ENCODE measurements at places on chromosomes 6 and 20.
A peak's percentile ranks its signal among the peaks of the same experiment; 100 is the strongest.

GRCh38 chr20:19114410-19114809, 98.0 kb upstream of the SLC24A3 start:
- DNase-seq, result no peak

- DNase-seq, result no peak
Observed at GRCh38 chr6:44386929-44387345, 569 bp upstream of the CDC5L start.

DNA sequence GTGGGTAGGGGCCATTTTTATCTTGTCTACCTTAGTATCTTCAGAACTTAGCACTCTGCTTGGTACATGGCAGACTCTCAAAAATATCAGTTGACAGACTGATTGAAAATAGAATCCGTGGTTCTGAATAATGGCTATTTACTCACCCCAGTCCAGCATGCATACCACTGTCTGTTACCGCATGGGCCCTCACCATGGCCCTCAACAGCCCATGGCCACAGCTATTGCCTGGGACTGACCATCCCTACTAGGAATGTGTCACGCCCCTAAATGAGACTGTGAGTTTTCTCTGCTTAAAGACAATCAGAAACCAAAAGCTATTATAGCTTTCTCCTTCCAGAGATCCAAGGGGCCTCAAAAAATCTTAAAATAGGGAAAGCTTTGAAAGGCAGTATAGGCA, 207.7 kb downstream of the ATXN1 start:
- no peak for DNase-seq

- peak; percentile 19 for DNase-seq
Observed at GRCh38 chr6:4777394-4777935, 1.3 kb downstream of the CDYL start.

GRCh38 chr6:144415014-144415413, 129.9 kb downstream of the UTRN start:
- DNase-seq, result peak; percentile 5

DNA sequence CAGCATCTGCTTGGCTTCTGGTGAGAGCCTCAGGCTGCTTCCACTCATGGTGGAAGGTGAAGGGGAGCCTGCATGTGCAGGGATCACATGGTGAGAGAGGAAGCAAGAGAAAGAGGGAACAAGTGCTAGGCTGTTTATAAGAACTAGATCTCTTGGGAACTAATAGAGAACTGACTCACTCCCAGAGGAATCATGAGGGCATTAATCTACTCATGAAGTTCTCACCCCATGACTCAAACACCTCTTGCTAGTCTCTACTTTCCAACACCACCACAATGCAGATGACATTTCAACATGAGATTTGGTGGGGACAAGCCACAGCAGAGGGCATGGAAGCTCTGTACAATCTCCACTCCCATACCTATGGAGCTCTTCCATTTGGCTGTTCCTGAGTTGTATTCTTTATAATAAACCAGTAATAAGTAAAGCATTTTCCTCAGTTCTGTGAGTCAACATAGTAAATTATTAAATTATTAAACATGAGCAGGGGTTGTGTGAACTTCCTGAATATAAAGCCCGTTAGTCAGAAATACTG, 524.1 kb upstream of the NRSN1 start:
- no peak for DNase-seq

DNA sequence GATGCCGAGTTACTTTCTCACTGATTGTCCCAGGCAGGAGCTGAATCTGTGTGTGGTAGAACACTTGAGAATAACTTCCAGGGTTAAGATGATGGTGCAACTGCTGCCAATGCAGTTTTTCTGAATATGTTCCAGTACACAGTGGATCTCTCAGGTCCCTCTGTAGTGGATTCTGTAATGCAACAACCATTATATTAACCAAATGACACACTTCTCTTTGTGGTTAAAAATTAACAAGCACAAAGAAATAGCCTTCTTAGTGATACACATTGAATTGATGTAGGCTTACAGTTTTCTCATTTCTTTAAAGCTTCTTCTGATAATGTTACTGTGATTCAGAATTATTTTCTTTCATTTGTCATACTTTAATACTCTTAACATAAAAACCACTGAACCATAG, 383.8 kb downstream of the ADGRB3 start:
- no peak for DNase-seq

DNA sequence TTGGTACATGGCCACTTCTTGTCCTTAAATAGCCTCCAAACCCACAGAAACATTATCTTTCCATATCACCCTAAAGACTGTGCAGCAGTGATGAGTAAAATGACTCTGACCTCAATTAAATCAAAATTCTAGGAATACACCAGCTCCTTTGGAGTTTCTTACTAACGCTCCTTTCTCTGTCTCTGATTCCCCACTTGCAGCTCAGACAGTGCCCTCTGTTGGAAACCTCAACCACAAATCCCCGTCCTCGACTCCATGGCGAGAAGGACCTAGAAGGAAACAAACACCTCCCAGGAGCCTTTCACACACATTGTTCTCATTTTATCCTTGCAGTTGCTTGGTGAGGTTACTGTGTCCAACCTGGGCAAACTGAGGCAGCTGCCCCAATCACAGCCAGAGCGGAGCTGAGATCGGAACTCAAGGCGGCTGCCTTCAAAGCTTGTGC, 17.7 kb upstream of the PARD6B start:
- DNase-seq, result no peak
